ENCODE measurements at places on chromosomes 4 and X.

- DNase-seq = no peak
Observed at GRCh38 chrX:136710325-136710951, 62.5 kb downstream of the CD40LG start.

DNA sequence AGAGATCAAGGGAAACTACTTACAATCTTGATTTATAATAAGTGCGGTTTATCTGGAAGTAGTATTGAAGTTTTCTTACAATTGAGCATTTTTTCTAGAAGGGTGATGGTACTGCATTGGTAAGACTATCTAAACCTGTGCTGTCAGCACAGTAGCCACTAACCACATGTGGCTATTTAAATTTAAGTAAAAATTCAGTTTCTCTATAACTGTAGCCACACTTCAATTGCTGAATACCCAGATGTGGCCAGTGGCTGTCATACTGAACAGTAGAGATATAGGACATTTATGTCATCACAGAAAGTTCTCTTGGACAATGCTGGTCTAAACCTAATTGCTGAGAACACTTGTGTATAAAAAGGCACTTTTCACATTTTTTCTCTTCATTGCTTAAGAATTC is 222.7 kb downstream of the CBR4 start:
- no peak for DNase-seq

DNA sequence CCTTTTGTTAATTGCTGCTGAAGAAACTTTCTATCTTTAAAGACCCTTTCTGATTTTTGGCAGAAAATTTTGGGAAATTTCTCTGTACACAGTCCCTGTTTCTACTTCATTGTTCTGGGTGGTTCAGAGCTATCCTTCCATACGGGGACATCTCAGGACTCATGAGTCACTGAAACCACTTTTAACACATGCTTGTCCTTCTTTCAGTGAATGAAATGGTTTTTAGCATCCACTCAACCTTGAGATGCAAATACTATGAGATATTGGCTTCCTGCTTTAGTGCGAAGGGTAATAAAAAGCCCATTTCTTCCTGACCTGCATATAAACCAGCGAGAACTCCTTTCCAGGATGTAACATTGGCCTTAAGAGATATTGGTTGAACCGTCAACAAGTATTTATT is 158.0 kb downstream of the REPS2 start:
- no peak for DNase-seq

DNA sequence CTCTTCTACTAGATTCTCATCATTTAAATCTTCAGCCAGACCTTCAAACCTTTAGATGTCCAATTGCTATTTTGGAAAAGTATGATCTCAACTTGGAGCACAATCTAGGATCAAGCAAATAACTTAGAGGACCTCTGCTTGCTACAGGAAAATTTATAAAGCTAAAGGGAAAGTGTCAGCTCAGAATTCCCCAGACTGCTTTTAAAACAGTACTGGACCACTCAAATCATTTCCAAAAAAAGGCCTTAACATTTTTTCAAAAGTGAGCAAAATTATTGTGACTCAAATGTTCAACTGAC is 169.8 kb downstream of the PARM1 start:
- DNase-seq = no peak

GRCh38 chrX:40996886-40997530 is 88.2 kb upstream of the USP9X start:
- DNase-seq = no peak

- DNase-seq = no peak
Observed at GRCh38 chrX:112147206-112147605, 64.6 kb upstream of the TRPC5 start.

GRCh38 chrX:73977542-73978169 is 326.3 kb upstream of the ZCCHC13 start:
- no peak for DNase-seq

- no peak for DNase-seq
Observed at GRCh38 chr4:127756906-127757305, 25.2 kb upstream of the HSPA4L start.

- no peak for DNase-seq
Observed at GRCh38 chr4:120085705-120086104, 19.1 kb upstream of the MAD2L1 start.

- DNase-seq = no peak
Observed at GRCh38 chr4:153004081-153004850, 68.1 kb downstream of the FHDC1 start.

GRCh38 chr4:576245-576821 is at the start of gene TMEM271:
Gene TMEM271, minus strand, starts transcription at chr4:576295. Its CDS starts 233 bp downstream, at chr4:576062.
- DNase-seq = no peak

DNA sequence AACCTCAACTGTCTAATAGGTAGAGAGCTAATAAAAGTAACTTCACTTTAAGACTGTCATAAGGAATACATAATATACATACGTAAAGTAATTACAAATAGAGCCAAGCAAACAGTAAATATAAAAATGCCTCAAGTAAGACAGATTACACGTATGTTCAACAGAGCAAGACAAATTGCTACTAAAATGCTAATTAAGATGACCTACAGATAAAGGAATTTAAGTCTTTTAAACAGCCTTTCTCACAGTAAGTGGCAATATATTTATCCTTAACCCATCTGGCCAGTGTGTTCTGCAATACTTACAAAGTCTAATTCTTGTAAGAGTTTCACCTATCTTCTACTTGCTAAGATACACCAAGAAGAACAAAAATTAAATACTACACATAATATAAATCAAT is 12.7 kb downstream of the G3BP2 start:
- DNase-seq = no peak

- DNase-seq = no peak
Observed at GRCh38 chr4:159837071-159837470, 734.2 kb downstream of the RAPGEF2 start.

DNA sequence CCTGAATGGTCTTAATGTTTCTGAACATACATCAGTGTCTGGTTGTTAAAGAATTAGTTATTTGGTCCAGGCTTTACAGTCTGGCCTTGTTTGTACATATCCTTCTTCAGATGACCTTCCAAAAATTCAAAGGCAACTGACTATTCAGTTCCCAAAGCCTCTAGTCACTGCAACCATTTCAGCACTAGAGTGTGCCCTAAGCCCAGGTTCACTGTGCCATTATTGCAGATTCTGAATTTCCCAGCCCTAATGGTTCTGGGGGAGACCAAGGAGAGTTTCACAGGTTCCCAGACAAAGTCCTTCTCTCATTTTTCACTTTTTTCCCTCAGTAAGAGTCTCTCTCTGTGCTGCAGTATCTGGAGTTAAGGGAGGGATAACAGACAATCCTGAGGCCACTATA is 235.8 kb downstream of the TRAM1L1 start:
- DNase-seq = no peak

GRCh38 chr4:120672558-120673147 is 249.9 kb downstream of the PRDM5 start:
- DNase-seq = no peak

GRCh38 chr4:6461301-6462165 is 10.9 kb downstream of the PPP2R2C start:
- no peak for DNase-seq

- DNase-seq = no peak
Observed at GRCh38 chr4:110678517-110679227, 55.8 kb upstream of the PITX2 start.

DNA sequence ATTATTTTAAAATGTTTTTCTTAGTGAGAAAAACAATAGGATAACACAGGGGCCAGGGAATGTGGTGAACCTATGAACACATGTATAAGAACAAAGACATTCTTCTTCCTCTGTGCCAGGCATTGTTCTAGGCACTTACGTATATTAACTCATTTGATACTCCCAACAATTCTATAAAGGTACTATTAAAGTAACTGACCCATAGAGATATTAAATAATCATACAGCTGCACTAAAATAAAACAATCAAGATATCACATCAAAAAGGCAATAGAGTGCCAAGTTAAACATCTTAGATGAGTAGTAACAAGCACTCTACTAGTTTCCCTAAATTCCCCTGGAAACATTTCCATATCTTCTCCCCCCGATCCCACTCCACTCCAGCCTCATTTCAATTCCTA is 33.4 kb downstream of the SLC39A8 start:
- DNase-seq = no peak

- DNase-seq = no peak
Observed at GRCh38 chr4:39614487-39615162, 24.0 kb downstream of the SMIM14 start.

GRCh38 chr4:101230801-101231426 is 116.4 kb downstream of the PPP3CA start:
- no peak for DNase-seq

DNA sequence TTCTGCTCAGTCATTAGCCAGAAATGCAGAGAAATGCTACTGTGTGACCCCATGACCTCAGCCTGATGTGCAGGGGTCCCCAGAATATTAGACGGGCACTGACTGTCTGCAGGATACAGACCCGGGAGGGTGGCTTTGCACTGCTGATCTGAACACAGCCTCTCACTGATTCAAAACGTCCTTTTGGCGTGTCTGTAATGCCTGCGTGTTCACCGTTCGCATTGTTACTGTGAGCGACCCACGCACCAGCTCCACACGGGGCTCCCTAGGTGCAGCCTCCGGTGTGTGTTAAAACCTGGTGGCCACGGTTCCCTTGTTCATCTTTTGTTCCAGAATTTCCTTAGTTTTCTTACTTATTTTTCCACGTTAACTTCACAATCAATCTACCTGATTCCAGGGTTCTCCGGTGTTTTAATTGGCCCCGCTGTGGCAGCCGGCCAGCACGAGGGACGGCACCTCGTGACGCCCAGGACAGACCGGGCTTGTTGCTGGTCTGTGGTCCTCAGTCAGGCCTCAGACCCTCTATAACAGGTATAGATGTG is 32.0 kb upstream of the SPON2 start:
- DNase-seq = no peak

DNA sequence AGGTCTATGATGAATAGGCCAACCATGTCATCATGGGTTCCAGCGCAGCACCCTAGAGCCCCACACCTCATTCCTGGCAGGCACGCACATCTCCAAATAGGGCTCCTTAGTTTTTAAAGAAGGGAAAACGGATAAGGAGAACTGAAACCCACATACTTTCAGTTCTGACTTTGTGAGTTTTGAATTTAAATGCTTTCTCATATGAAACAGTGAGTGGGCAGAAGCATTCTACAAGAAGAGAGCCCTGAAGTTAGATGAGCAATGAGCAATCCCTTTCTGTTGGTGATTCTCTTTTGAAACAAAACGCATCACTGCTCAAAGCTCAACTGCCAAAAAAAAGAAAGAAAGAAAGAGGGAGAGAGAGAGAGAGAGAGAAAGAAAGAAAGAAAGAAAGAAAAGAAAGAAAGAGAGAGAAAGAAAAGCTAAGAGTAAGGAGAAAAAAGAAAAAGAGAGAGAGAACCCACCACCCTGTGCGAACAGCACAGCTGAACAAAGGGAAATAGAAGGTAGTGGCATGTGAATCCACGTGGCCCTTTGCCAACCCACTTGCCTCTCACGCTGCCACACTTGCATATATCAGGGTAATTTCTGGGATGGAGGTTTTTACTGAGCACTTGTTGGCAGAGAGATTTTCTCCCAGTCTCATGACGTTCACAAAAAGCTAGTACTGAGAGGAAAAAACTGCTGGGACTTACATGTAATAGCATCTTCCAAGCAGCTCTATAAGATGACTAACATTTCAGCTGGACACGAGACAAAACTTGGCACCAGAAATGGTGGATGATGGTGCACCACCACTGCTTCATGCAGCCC is 31.0 kb downstream of the TMSB4X start:
- no peak for DNase-seq

GRCh38 chr4:139443661-139444060 is 10.3 kb upstream of the RAB33B start:
- DNase-seq = no peak

Data from RWPE2 (cell line).